SW 1271 (cell line): ENCODE measurements at places on chromosomes 1 and 21.

DNA sequence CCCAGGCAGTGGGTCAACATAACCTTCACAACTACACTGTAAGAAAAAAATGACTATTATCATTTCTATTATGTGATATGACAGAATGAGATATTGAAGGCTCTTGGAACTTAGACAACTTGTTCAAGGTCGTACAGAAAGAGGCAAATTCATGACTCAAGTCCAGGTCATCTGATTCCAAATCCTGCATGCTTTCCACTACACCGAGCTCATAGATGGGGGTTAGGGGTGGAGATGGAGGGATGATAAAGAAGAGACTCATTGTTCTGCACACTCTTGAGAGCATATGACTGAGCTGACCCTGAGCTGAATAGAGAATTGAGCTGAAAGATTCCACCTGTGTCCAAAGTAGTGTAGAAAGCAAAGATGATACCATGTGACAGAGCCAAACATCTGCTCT, 2.8 kb downstream of the FCRL6 start:
- DNase-seq: no peak

DNA sequence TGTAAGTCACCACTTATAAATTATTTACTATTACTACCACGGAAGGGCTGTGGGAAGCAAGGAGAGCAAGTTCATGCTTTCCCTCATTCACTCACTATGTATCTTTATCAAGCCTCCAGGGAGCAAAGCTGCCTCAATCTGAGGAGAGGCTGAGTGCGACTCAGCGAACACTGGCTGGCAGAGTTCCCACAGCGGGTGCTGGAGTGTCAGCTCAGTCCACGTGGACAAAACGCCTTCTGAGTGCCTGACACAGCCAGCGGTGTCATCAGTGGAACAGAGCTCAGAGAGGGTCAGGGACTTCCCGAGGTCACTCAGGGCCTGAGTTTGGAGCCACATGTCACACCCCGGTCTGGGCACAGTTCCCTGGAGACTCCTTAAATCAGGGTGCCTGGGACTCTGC, 16.9 kb downstream of the MATN1 start:
- DNase-seq: no peak

DNA sequence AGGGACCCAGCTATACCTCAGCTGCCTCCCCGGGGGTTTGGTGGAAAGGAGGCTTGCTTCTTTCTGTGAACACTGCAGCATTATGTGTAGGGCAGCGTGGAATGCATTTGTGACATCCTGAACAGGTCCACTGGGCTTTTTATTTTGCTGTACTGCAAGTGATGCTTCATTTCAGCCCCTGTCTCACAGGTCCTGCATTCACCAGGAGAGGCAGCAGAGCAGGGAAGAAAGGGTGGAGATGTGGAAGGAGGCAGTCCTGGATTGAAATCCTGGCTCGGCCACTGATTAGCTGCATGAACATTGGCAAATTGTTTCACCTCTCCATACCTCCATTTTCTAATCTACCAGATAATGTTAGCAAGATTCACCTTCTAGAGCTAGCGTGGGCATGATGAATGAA, 77.9 kb upstream of the ZBTB18 start:
- DNase-seq: no peak

DNA sequence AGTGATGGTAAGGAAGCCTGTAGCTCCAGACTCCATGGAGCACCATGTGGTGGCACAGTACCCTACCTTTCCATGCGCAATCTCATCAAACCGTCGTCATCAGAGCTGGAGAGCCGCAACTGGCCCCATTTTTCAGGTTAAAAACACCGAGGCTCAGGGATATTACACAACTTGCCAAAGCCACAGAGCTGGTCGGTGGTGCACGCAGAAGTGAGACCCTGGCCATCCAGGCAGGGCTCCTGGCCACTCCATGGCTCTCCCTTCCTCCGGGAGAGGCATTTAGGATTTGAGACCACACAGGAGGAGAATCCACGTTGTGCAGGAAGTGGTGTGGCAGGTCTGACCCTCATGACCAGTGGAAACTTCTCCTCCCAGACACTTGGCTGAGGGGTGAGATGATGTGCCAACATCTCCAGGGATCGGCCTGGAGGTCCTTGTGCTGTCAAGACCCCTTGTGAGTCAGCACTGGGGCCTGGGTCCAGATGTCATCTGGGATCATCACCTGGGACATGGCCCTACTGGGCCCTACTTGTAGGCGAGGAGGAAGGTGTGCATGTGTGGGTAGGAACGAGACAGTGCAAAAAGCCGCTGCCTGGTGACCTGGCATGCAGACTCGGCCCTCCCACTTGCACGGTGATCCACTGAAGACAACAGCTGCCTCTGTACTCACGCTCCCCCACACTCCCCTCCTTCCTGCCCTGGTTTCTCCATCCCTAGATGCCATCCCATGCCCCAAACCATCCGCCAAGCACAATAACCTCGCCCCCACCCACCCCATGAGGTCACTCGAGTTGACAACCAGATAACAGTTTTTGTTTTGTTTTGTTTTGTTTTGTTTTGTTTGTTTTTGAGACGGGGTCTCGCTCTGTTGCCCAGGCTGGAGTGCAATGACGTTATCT, 10.4 kb downstream of the TFF3 start:
- no peak for DNase-seq

DNA sequence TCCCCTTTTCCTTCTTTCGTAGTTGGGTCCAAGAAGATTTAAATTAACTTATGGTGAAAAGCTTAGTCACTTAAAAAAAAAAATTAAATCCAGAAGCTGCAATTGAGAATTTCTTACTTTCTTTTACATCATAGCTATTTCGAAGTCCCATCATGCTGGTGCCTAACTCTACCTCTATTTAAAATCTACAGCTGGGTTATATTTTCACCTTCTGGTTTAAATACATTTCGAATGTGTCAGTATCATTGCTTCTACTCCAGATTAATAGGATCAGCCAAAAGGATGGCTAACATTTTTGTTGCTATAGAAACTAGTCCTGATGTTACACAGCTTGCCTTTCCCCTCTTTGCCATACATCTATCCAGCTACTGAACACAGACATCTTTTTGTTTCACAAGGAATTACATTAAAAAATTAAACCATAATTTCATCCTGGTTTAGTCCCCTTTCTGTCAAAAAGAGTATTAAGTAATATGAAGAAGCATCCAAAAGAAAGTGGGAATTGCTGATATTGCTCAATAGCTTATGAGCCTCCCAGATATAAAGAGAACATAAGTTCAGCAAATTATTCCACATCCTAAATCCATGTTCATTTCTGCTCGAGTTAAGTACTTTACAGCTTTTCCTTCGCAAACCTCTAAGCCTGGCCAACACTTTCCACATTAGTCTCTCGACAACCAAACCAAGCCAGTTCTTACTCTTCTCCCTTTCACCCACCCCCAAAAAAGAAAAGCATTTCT, 396.7 kb upstream of the DAB1 start:
- no peak for DNase-seq

DNA sequence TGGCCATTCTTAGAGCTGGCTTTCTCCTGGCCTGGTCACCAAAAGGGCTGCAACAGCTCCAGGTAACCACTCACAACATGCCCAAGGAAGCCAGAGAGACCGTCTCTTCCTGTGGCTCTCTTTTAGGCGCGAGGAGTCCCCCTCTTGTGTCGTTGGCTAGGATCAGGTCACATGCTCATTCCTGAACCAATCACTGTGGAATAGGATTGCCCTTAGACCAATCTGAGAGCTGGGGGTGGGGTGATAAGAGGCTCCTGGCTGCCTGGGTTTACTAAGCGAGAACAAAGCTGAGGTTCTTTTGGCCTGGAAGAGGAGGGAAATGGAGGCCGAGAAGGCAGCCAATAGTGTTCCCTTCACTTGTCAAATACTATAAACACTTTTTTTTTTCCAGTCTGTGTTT, 452.1 kb upstream of the PROX1 start:
- DNase-seq: no peak

GRCh38 chr1:56866656-56867055, 12.1 kb downstream of the C8A start:
- DNase-seq: no peak

- no peak for DNase-seq
Measured at GRCh38 chr1:227767401-227768124, 32.3 kb downstream of the SNAP47 start.

GRCh38 chr1:244626709-244627108, 26.2 kb upstream of the DESI2 start:
- no peak for DNase-seq

GRCh38 chr1:4769516-4770280, 115.3 kb downstream of the AJAP1 start:
- no peak for DNase-seq

DNA sequence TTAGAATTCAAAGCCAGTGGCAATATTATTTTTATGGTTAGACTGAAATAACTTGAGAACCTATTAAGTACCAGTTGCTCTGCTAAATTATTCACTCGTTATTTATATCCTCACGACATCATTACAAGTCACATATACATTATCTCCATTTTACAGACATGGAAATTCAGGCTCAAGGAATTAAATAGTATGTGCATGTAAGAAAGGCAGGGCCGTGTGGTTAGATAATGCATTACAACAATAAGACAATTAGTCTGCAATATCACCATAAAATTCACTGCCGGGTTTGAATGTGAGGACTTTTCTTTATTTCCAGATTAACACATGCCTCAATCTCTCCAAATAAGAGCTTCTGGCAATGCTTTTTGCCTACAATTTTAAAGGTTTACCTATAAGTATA, 523.4 kb downstream of the PTBP2 start:
- DNase-seq: no peak

- no peak for DNase-seq
Measured at GRCh38 chr1:997993-998744, 1.7 kb downstream of the HES4 start.

GRCh38 chr1:78304341-78304740, 186.4 kb upstream of the PTGFR start:
- no peak for DNase-seq

- no peak for DNase-seq
Measured at GRCh38 chr1:9048551-9048950, 20.9 kb downstream of the SLC2A5 start.

DNA sequence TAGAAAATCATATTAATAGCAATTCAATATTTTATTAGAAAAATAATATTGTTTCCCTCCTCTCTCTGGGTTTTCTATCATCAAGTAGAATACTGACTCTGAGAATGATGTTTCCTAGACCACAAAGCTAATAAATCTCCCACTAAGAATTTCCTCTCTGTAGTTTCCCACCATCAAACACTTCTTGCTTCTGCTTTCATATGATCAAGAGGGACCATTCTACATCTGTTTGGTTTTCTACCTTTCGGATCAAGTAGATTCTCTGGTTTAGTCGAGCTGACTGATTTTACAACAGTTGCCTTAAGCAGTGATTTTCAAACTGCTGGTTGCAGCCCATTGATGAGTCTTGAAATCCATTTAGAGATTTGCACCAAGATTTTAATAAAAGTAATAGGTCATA, 240.2 kb upstream of the PTBP2 start:
- DNase-seq: no peak

DNA sequence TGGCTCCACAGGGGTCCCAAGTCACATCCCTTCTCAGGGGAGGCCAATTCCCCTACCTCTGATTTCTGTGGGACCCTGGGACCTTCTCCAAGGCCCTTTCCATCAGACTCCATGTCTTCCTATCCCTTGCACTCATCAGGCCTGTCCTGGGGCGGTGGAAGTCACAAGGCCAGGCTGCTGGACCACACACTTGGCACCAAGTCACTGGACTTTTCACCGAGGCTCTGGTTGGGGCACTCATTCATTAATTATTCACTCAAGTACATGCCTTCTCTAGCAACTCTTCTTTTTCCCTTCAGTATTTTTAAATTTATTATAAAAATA, 11.2 kb upstream of the FOXO6 start:
- no peak for DNase-seq

DNA sequence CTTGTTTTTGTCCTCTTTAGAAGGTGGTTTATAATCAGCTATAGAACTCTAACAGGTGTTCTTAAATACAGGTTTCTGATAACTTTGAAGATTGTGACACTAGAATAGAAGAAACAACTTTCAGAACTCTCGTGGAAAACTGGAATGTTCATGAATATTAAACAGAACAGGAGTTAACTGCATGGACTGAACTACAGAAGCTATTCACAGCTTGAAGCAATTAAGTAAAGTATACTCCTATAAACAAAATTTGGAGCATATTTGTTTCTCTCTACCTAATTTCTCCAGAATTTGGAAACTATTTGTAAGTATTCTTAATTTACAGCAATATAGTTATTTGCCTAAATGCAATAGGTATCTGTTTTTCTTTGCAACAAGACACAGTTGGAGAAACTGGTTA, 824.8 kb downstream of the ADGRL2 start:
- DNase-seq: no peak

GRCh38 chr1:150365941-150366340, 2.0 kb downstream of the RPRD2 start:
- DNase-seq: no peak

- no peak for DNase-seq
Measured at GRCh38 chr21:25298512-25299491, 308.5 kb downstream of the MRPL39 start.

GRCh38 chr1:56227886-56228285, 351.5 kb downstream of the PLPP3 start:
- DNase-seq: no peak
